ENCODE measurements at places on chromosomes 16 and 17.

DNA sequence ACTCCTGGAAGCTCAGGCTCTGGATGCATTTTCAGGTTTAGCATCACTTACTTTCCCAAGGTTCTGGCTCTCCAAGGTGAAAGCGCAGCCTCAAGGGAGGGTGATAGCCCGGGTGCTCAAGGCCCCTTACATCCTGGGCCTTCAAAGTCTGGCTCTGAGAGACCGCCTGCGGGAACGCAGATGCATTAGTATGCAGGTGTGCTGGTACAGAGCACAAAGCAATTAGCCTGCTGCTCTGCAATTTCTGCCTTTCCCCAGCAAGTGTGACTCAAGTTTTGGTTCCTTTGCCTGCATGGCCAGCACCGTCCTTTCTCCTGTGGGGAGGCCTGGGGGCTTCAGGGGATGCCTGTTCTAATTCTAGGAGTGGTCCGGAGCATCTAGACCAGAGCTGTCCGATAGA is 116.2 kb downstream of the AATF start:
- no peak for DNase-seq

DNA sequence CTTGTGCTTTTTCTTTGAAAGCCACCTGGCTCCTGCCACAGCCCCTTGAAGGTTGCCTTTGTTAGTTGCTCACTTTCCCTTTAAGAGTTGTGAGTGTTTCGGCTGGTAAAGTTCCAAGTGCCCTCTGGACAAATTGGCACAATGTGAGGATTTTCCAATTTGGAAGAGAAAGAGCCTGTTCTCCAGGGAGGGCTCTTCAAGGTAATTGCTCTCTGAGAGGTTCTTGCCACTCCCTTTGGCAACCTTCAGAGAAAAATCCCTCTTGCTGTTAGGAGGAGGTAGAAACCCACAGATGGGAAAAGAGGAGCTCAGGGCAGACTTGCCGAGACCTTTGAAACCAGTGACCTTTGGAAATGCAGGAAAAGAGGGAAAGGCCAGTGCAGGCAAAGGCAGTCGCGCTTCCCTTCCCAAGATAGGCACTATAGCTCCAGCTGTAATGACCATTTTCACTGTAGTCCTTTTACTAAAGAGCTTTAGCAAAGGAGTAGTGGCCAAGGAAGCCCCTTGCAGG is 49.0 kb upstream of the AKAP1 start:
- no peak for DNase-seq

DNA sequence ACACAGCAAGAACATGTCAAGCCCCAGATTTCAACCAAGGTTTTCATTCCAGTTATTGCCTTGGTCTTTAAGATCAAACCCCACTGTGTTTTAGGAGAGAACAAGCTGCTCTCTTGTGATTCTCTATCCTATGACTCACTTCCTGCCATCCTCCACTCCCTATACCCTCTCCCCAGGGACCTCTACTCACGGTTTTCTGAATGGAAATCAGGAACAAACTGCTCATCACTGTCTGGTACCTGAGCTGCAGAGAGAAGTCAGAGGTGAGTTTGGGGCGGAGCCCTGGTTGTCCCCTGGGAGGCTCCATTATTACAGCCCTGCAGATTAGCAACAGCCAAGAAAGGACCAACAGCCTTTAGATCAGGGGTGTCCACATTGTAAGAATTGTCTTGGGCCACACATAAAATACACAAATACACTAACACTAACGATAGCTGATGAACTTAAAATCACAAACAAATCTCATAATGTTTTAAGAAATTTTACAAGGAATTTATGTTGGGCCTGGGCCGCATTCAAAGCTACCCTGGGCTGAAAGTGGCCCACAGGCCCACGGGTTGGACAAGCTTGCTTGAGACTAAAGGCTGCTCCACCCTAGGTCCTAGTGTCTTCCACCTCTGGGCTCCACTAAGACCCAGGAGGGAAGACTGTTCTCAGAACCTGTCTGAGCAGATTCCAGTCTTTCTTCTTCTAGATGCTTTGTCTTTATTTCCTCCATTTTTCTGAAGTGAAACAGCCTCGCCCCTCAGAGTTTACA is 9.7 kb downstream of the ETV4 start:
- no peak for DNase-seq

DNA sequence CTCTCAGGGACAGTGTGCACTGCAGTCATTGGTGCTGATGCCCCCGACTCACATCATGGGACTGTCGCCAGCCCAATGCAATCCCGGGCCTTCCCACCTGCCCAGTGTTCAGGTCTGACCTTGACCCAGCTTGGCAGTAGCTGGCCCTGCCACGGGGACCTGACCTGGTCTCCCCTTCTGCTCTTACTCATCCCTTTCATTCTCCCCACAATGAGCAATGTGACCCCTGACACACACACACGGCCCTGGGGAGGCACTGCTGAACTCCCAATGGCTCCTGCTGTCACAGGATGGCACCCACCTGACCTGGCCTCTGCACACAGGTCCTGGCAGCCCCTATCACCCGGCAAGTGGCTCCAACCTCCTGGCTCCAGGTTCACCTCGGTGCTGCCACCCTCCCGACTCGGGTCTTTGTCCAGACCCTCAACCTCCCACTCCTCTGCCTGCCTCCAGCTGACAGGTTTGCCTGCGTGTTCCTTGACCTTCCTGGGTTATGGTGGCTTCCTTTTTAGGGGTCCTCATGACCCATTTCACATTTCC is 6.6 kb downstream of the CD300C start:
- DNase-seq, result no peak

GRCh38 chr17:64097196-64097936 is 32.6 kb downstream of the ERN1 start:
- no peak for DNase-seq

DNA sequence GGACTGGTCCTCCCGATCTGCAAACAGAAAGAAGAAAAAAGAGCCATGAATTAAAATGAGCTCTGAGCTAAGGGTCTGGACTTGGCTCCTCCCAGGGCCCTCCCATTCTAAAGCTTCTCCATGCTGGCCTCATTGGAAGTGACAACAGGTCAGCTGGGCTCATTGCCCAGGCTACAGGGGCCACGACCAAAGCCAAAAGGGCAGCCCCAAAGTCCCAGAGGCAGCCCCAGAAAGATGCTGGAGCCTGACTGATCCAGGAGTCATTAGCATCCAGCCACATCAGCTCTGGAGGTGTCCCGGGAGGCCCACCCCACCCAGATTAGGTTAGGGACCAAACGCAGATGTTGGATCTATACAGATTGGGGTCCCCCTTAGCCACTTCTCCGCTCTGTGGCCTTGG is 58.2 kb downstream of the MYH11 start:
- DNase-seq, result no peak

GRCh38 chr17:78325076-78325687 is 34.7 kb downstream of the SOCS3 start:
- no peak for DNase-seq

- DNase-seq, result no peak
Observed at GRCh38 chr17:56699186-56699894, 105.8 kb downstream of the NOG start.

DNA sequence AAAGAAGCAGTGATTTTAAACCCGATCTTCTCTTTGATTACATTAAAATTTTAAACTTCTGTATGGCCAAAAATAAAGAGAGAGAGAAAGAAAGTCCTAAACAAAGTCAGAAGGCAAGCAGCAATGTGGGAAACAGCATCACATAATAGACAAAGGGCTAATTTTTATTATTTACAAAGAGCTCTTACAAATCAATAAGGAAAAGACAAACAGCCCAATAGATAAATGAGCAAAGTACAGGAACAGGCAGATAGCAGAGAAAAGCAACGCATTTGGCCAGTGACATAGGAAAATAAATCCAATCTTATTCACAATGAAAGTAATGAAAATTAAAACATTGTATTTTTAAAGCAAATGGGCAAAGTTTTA is 93.1 kb downstream of the SALL1 start:
- DNase-seq, result no peak

DNA sequence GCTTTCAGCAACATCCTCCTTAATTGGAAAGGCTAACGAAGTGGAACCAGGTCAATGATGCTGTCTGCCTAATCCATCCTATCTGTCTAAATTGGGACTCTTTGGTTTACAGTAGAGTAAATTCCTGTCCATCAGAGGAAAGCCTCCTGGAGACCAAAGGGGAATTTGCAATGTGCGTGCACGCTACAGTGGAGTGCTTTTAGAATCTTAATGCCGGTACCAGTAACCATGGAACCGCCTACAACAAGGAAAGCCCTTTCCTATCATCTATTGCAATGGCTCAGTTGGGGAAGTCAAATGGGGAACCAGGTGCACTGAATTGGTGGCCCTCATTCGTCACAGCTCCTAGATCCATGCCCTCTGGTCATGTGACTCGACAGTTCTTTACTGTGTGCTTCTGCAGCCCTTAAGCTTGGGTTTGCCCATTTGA is 110.1 kb downstream of the XYLT1 start:
- no peak for DNase-seq

DNA sequence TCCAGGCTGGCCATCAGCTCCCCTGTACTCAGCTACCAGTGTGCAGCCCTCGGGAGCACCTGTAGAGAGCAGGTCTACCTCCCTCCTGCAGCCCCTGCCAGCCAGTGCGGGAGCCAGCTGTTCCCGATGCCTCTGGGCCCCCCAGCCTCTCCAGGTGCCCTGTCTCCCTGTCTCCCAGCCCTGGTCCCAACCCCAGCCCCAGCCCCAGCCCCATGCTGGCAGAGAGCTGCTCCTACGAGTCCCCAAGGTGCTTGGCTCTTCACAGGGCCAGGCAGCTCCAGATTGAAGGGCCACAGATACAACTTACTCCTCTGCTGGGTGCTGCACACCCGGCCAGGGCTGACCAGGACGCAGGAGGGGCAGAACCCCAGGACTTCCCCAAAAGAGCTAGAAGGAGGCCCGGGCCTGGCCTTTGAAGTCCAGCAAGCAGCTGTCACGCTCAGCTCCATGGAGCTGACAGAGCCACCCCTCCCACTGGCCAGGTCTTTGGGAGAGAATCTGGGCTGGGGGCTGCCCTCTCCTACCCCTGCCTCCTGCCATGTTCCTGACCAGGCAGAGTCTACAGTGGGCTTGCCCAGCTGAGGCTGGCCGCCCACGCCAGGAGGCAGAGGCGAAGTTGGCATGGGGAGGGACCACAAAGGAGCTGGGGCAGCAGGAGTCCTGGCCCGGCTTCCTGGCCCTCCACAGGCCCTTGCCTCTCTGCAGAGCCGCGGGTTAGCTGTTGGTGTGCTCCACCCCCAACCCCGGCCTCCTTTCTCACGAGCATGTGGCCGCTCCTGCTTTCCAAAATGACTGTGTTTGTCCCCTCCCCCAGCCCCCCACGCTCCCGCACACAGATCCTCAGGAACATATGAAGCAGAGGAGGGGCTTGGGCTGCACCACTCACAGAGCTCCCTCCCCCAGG is 9.5 kb upstream of the ADAM11 start:
- no peak for DNase-seq

DNA sequence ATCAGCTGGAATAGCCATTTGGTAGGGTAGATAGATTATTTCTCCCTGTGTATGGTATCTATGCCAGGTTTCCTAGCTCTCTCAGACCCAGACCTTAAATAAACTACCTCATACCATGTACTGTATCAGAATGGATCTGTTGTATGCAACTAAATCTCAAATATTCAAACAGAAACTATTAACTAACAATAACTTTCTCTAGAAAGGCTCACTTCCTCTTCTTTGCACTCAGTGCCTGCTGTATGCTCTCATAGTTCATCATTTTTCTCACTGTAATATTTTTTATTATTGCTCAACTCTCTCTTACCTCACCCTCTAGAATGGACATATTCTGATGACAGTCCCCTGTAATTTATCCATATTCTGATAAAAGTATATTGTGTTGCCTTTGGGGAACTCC is 182.4 kb downstream of the TOX3 start:
- DNase-seq, result no peak

GRCh38 chr16:29842732-29843346 is 20.2 kb downstream of the CDIPT start:
- no peak for DNase-seq

All from GM19239 (cell line).